Fibroblast of lung (primary cell): ENCODE measurements at places on chromosomes 16 and 17. TPM values are rescaled to one million over a fixed set of nuclear protein-coding genes. Genes with fewer than 3 reads are reported as not detected.

GRCh38 chr16:81817789-81818567, 38.9 kb downstream of the PLCG2 start:
- DNase-seq = no peak

- DNase-seq = no peak
Observed at GRCh38 chr16:78984324-78984723, 616.2 kb downstream of the MAF start.

GRCh38 chr17:80908211-80908610, 83.4 kb upstream of the CHMP6 start:
- no peak for DNase-seq

DNA sequence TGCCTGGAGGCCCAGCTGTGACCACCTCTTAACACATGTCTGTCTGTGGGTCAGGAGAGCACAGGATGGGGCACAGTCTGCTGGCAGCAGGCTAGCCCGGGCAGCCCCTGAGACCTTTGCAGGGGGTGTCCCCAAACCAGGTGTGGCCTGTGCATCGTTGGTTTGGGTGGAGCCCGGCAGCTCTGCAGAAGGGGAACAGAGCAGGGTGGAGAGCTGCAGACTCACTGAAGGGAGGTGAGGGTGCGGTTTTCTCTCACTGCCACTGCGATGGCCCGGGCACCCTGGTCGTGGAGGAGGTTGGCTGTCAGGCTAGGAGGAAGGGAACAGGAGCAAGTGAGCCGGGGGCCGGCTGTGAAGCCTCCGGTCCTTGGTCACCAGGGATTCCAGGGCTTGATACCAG, 28.8 kb downstream of the NLRC3 start:
- DNase-seq = no peak

GRCh38 chr16:73711406-73712080, 585.1 kb upstream of the PSMD7 start:
- no peak for DNase-seq

The CHST5 gene
- total RNA-seq = under 0.01 TPM in 1 of 2 replicates, not detected in the other

The CTRB1 gene
- total RNA-seq = not detected in 2 replicates
